Hematopoietic multipotent progenitor cell treated with erythropoietin and hydrocortisone succinate and interleukin-3 and kit ligand, for 8 days (in vitro differentiated cells): ENCODE measurements at places on chromosomes 11 and 22.
A peak's percentile ranks its signal among the peaks of the same experiment; 100 is the strongest.

DNA sequence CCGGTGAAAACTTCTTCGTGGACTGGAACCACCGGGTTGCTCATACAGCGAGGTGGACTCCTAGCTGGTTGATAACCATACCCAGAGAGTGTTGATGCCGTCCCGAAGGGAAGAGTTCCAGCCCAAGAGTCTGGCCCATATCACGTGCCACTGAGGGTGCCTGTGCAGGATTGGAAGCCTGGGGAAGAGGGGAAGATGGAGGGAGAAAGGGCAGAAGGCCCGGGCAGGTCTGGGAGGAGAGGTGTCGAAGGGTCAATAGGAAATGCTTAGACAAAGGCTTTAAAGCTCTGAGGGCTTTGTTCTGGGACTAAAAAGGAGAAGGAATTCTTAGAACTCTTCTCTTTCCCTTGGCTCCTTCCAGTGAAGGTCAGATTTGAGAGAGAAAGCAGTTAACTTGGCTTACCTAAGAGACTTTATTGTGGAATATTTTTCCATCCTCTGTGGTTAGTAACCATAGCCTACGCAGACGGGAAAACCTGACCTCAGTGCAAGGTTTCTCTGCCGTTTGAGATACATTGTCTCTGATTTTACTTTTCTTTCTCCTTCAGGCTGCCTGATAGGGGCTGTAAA is 70.5 kb downstream of the JAM3 start:
- DNase-seq, result no peak

GRCh38 chr11:3859373-3859881 is 4.0 kb downstream of the STIM1 start:
- DNase-seq, result peak; percentile 62

- no peak for DNase-seq
These were observed 49.0 kb downstream of the C2CD3 start for GRCh38 chr11:74121804-74122203.

DNA sequence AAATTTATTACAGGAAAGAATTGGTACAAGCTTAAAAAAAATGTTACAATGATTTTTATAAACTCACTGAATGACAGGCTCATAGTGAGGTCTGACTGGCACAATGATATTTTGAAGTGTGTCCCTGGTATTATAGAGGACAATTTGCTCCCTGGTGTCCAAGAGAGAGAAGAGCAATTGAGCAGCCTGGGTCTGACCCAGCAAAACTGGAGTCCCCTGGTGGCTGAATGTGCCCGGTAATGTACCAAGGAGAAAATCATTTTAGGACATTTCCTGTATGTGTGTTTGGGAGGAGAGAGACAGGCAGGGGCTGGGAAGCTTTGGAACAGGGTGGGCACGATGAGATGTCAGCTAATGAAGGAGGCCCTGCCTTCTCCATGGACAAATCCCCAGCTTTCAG is 125.3 kb downstream of the APOL5 start:
- peak; percentile 72 for DNase-seq

DNA sequence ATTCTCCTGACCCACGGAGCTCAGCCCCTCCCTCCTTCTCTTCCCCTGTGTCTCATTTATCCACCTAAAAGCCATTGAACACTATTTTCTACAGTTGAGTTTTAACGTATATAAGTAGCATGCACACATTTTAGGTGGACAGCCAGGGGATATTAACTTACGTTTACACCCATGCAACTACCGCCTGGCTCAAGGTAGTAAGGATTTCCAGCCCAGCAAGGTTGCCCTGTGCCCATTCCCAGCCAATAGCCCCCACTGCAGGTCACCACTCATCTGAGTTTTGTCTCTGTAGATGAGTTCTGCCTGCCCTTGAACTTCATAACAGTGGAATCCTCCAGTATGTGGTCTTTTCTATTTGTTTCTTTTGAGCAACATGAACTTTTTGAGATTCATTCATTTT is 65.4 kb downstream of the SMIM38 start:
- no peak for DNase-seq

GRCh38 chr22:45971408-45972028 is 5.4 kb downstream of the WNT7B start:
- no peak for DNase-seq

- no peak for DNase-seq
These were observed 688.7 kb downstream of the ETS1 start for GRCh38 chr11:127898422-127899365.

DNA sequence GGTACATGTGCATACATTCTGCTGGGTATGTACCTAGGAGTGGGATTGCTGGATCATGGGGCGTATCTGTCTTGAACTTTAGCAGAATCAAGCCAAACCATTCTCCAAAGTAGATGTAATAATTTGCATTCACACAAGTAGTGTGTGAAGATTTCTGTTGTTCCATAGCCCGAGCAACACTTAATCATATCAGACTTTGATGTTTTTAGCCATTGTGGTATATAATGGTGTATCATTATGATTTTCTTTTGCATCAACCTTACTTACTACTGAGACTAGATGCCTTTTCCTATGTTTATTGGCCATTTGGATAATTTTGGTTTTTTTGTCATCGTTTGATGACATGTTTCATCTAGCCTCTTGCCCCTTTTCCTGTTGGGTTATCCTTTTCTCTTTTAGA is 72.0 kb upstream of the TNRC6B start:
- DNase-seq, result no peak

DNA sequence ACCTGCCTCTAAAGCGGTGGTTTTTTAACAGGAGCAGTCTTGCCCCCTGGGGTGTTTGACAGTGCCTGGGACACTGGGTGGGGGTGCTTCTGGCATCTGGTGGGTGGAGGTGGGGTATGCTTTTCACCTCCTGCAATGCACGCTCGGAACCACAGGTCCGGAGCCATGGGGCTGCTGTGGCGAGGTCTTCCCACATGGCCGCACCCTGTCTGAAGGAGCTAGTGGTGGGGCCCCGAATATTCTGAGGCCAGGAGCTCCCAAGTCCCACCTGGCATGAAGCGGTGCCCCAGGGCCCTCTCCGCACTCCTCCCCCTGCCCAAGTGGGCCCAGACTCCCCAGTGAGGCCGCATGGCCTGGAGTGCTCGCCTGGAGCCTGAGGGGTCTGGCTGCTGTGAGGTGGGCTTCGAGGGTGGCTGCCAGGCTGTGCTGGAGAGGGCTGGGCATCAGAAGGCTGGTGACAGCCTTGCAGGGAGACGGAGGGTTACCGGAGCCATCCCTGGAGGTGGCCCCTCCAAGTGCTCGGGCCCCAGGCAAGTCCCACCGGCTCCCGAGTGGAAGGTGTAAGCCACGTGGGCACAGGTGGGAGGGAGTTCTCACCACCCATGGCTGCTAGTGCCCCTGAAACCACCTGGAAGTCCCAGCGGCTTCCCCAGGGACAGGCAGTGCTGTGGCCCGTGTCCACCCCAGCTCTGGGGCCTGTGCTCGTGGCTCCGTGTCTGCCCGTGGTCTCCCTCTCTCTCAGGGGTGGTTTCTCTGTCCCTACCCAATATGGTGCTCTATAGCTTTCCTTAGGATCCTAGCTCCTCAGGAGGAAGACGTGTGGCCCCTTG is 15.1 kb downstream of the TBX1 start:
- no peak for DNase-seq

- DNase-seq, result no peak
These were observed 16.5 kb downstream of the FADS3 start for GRCh38 chr11:61874853-61875252.

- peak; percentile 12 for DNase-seq
These were observed 921 bp downstream of the TESMIN start for GRCh38 chr11:68750195-68751003.

DNA sequence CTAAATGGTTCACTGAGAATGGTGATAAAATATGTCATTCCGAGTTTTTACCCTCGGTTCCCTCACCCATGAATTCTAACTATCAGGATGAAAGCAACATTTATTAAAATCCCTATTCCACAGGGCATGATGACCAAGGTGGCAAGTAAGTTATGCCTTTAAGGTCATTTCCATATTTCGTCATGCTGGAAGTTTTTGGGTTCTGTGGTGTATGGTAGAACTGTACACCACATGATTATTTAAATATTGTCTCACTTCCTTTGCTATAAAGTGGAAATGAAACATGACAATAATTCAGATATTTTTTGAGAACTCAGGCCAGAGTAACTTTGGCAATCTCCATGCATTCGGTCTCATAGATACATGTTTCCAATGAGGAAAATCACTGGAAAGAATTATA is 68.5 kb upstream of the CARD18 start:
- DNase-seq, result no peak

DNA sequence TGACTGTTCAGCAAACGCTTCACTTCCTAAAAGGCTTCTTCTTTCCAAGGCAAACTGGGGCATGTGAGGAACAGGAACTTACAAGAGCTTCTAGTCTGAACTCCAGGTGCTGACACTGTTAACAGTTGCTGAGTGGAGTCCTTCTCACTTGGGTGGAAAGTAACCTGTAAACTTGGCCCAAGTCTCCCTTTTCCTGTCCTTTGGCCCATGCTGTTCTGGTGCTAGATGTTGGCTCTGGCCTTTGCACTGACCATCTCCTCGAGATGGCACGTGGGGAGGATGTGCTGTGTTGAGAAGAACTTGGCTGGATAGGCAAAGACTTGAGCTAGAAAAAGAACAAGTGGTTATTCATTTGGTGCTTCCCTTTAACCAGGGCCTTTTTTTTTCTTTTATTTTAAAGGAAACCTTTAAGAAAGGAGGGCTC is 53.6 kb downstream of the PTPRJ start:
- no peak for DNase-seq

GRCh38 chr11:57903441-57904123 is 120.1 kb upstream of the OR9Q1 start:
- DNase-seq, result peak; percentile 73

GRCh38 chr22:49767355-49768062 is 60.2 kb downstream of the BRD1 start:
- DNase-seq, result peak; percentile 69

DNA sequence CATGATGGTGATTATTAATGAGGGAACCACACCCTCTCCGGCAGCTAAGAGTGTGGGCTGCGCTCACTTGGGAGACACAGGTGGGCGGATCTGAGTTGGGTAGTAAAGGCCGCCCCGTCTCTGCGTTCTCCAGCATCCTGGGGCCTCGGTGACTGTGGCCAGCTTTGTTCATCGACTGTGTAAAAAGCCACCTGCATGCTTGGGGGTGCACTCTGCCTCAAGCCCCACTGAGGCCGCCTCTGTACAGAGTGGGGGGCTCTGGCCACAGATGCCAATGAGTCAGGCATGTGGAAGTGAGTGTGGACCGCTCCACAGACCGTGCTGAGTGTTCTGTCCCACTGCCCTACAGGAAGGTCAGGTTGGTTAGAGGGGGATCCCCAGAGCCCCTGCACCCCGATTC is 192.7 kb downstream of the SHANK2 start:
- no peak for DNase-seq

DNA sequence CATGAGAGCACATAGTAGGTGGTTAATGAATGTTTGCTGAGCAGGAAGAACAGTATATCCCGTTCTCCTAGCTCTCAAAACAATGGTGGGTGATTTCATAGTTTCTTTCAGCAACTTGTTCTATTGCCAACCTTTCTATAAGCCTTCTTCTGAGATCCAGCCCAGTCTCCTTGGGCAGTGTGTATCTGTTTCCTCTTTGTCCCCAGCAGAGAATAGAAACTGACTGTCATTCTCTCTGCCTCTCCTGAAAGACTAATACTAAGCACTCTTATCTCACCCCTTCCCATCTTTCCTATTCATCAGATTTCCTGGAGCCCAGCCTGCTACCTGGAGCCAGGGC is 272.9 kb downstream of the ST3GAL4 start:
- no peak for DNase-seq

DNA sequence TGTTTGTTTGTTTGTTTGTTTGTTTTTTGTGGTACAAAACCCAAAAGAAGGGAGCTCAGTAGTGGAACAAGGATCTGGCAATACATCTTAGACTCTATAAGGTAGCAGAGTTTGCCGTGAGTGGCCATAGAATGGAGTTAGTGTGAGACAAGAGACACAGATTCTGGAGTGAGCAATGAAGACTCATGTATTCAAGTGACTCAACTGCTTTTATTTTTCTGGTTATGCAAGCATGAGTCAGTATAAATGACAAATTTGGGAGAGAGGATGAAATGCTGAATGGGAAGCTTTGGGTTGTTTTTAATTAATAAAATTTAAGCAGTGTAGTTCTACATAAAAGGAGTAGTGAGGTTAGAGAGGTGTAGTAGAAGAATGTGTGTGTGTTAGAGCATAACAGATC is 143.6 kb upstream of the ANO5 start:
- DNase-seq, result no peak

GRCh38 chr11:58497951-58498350 is 10.0 kb downstream of the OR5B21 start:
- no peak for DNase-seq

GRCh38 chr11:109112821-109113280 is 309.1 kb upstream of the C11orf87 start:
- DNase-seq, result no peak

DNA sequence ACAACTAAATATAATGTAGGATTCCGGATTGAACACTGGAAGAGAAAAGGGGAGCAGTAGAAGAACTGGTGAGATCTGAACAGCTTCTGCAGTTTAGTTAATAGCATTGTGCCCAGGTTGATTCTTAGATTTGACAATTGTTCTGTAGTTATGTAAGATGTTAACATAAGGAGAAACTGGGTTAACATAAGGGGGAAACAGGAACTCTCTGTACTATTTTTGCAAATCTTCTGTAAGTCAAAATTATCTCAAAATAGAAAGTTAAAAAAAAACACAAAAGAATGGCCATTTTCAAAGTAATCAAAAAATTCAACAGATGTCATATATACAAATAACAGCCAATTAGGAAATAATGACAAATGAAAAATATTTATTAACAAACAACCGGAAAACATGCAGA is 18.7 kb upstream of the LRP5 start:
- DNase-seq, result no peak

DNA sequence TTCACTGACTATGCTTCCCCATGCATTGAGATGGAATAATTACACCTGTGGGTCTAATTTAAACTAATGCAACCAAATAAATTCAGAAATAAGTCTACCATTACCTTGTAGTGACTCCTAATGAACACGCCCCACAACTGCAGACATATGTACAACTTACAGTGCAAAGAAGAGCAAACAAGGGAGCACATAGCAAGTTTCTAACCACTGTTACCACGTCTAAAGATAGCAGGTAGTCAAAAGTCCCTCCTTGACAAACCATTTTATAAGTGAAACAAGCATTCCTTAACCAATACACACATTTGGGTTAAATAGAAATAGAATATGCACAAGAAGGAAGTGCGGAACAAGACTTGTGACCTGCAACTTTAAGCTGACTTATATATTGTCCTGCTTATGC is 20.6 kb downstream of the PHF21A start:
- no peak for DNase-seq

DNA sequence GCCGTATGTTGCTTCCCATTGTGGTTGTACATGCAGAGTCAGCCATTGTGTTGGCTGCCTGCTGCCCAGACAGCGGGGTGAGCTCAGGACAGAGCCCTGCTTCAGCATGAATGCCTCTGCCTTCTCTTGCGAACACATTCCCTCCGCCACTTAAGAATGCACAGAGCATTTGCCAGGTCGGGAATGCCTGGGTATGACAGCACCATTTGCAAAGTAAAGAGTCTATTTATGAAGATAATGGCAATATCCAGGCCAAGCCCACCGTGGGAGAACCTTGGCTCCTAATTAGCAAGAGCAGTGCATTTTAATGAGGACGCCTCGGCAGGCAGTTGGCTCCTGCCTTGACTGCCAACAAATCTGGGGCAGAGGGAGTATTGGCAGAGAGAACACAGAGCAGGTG is 62.5 kb upstream of the SORL1 start:
- no peak for DNase-seq
